Activated naive CD4-positive, alpha-beta T cell (primary cell): ENCODE measurements at places on chromosomes 2 and 18.

DNA sequence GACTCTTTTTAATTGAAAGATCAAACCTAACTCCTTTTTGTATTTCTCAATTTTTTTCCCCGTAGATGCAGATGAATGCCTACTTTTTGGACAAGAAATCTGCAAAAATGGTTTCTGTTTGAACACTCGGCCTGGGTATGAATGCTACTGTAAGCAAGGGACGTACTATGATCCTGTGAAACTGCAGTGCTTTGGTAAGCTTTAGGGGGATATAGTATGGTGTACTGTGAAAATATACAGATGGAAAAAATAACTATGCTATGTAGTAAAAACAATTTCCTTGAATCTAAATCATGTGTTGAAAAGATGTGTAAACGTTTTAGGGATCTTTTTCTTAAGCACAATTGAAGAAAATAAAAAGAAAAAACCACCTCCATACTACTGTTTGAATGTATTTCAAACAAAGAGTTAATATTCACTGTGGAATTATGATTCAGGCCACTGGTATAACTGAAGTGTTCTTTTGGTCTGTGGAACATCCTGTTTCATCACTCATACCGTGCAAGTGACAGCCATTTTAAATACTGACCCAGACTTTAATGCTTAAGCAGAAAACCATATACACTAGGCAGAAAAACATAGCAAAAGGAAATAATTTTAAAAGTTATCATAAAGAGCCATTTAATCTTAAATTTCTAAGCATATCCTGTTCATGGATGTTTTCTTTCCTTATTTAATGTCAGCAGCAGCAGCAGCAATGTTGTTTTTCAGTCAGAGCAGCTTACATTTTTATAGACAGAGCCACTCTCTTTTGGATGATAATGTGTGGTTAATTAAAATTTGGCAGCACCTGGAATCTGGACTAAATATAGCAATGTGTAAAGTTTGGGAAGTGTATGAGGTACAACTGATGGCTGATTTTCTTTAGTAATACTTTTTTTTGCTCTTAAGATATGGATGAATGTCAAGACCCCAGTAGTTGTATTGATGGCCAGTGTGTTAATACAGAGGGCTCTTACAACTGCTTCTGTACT, 112.8 kb upstream of the RASGRP3 start:
- DNase-seq: no peak

- DNase-seq: no peak
Measured at GRCh38 chr2:184004289-184004947, 593.9 kb upstream of the ZNF804A start.

- no peak for DNase-seq
Measured at GRCh38 chr18:70373042-70373519, 84.2 kb downstream of the SOCS6 start.

GRCh38 chr2:222174450-222174849, 124.3 kb downstream of the PAX3 start:
- no peak for DNase-seq

GRCh38 chr2:193963472-193964119, 1693.4 kb upstream of the SLC39A10 start:
- no peak for DNase-seq

DNA sequence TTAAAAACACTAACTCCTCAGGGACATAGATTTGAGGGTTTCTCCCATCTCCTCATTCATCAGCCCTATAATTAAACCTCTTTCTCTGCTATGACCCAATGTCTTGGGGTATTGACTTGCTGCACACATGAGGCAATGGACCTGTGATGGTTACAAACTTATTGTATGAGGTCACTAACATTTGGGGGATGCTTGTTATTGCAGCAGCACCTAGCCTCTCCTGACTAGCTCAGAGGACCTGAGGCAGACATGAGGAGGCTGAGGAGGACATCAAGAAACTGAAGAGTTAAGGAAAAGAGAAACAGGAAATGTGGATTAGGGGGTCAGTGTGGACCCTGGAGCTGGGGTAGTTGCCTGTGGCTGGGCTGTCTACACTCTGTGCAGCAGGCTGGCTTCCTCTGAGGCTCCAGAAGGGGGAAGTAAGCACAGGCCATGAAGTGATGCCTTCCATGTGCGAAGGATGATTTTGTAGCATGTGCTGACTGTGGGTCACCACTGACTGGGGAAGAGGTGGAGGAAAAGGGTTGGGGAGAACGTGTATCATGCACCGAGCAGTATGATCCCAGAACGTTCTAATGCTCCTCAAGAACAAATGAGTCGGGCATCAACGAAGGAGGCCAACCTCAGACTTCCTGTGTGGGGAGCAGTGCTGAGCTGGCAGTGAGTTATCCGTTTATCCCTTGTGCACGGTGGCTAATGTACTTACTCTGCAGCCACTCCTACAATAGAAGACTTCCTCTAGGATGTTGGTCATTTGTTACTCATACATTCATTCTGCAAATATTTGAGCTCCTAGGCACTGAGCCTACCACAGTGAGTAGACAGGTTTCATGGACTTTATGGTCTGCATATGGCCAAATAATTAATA, 42.1 kb upstream of the RFX8 start:
- no peak for DNase-seq

DNA sequence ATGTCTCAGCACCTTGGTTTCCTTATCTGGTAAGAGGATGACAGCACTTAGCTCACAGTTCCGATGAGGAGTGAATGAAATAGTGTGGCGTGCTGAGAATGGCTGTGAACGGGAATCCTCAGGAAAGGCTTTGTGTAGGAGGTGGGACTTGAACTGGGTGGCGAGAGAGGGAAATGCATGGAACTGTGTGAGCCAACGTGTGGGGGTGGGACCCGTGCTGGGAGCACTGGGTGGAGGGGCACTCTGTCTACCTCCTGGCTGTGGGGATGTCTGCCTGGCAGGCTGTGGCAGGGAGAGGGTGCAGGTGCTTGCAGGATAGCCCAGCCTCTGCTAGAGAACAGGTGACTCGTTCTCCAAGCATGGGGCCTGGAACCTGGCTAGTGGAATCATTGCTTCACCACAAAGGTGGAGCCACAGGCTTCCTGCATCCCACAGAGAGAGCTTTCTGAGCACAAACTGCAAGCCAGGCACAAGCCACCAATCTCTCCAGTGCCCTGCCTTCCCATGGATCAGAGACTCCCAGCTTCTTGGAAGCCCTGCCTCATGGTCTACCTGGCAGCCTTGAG, 145.2 kb downstream of the CELF4 start:
- no peak for DNase-seq

- DNase-seq: no peak
Measured at GRCh38 chr18:26233208-26233607, 7.0 kb downstream of the TAF4B start.

- no peak for DNase-seq
Measured at GRCh38 chr2:20141806-20142205, 83.1 kb downstream of the SDC1 start.

DNA sequence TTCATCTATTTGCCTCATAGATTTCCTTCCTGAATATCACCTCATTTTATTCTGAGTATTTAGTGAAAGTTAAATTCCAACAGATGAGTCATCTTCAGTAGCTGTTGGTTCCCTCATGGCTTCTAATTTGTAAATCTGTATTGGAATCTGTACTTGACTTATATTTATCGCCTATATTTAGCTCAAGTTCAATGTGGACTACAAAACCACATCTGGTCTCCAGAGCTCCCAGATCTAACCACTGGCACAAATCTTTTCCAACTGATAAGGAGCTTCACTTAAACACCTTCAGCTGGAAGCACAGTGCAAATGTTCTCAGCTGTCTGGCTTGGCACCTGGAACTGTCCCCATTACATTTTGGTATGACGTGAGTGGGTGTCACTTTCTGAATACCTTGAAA, 82.8 kb upstream of the DSEL start:
- no peak for DNase-seq

- DNase-seq: no peak
Measured at GRCh38 chr2:146587291-146587713, 1257.5 kb upstream of the ACVR2A start.

DNA sequence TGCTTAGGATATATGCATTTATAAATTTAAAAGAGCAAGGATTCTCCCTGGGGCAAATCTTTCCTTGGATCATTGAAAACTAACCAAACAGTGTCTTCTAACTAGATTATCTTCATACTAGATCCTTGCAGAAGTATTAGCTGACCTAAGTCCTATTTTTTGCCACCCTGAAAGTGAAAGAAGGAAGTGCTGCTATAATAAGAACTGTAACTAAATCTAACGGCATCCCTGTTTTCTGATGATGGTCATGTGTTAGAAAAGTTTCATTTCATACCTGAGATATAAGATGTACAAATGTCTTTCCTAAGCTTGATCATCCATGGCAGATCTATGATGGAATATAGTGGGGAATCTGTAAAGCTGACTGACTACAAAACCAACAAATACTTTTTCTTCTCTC, 102.7 kb downstream of the MAP2 start:
- no peak for DNase-seq

GRCh38 chr2:196390243-196391148, 219.1 kb upstream of the STK17B start:
- DNase-seq: no peak

GRCh38 chr2:68357605-68358337, 7.3 kb upstream of the PLEK start:
- no peak for DNase-seq

DNA sequence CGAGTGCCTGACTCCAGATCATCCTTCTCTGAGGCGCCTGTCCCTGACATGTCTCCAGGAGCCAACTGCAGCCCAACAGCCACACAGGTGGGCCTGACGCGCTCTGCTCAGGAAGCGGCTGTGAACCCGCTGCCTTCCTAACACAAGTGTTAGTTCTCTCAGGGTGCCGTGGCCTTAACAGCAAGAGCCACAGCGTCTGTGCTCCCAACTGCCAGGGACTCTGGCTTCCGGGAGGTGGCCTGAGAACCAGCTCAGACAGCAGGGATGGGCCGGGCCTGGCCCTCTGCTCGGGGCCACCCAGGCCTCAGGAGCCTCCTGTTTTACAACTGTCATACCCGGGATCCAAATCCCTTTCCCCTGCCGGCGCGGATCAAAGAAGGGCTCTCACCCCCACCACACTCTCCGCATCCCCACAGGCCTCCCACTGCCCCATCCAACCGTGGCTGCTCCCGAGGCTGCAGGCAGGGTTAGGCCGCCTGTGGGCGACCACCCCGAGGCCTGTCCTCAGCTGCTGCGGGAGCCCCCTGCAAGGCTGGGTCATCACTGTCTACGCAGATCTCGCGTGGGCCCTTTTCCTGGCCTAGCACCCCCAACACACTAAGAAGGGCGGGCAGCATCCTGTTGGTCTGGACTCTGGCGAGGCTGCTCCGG, 114.2 kb upstream of the ZNF236 start:
- DNase-seq: no peak

GRCh38 chr2:138654146-138654545, 126.0 kb downstream of the NXPH2 start:
- DNase-seq: no peak

- no peak for DNase-seq
Measured at GRCh38 chr2:120398996-120399888, 53.3 kb downstream of the INHBB start.

- DNase-seq: no peak
Measured at GRCh38 chr2:45857867-45858520, 206.5 kb downstream of the PRKCE start.

DNA sequence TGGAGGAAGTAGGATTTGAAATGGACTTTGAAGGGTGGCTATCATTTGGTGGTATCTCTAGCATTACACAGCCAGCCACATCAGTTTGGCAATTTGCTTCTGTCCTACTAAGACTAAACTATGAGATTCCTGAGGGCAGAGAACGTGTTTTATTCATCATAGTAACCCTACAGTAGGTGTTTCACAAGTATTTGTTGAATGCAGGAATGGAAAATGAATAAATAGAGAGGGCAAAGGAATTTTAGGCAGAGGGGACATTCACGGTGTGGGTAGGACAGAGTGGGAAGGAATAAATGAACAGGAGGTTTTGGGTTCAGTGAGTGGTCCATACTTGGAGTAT, 15.7 kb upstream of the GPR39 start:
- no peak for DNase-seq

- DNase-seq: no peak
Measured at GRCh38 chr18:64032312-64032711, 62.4 kb downstream of the SERPINB8 start.
